Urothelium cell line (cell line): ENCODE measurements at places on chromosomes 11 and 22.

GRCh38 chr22:39176714-39177455, 24.4 kb upstream of the CBX7 start:
- DNase-seq: no peak

DNA sequence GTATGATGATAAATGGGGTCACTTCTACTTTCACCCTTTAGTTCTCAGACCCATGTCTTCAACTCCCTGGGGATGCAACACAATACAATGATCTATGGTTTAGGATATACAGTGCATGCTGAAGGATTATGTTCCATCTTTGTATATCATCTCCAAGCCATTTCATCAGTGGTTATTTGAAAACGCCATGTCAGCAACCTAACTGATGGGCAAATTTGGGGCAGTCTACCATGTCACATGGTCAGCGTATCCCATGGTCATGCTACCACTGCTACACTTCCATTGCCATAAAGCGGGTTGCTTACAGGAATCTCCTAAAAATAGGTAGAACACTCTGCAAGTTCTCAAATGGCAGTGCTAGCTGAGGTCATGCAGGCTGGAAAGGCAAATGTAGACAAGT, 236.5 kb upstream of the ISX start:
- DNase-seq: no peak

- peak; percentile 91 for DNase-seq
Observed at GRCh38 chr22:35477911-35478582, 62.6 kb upstream of the RASD2 start.

DNA sequence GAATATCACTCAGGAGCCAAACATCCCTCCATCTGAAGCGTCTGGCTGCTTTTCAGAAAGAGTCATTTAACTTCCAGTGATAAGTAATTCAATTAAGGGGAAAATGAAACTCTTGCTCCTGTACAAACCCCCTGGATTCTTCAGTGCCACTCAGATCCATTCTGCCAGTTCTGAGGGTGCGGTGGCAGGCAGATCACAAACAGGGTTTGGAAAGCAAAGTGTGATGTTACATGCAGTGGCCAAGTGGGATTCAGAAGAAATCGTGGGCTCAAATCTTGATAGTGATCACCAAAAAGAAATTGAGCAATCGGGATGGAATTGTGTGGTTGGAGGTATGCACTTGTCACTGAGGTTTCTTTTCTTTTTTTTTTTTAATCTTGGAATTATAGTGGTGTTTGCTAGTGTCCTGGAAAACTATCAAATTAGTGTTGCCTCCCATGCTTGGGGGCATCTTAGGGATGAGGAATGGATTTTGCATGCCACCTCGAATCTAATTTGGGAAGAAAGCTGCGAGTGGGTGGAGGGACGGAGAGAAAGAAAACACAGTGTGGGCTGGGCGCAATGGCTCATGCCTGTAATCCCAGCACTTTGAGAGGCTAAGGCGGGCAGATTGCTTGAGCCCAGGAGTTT, 22.5 kb upstream of the RTL6 start:
- DNase-seq: no peak

DNA sequence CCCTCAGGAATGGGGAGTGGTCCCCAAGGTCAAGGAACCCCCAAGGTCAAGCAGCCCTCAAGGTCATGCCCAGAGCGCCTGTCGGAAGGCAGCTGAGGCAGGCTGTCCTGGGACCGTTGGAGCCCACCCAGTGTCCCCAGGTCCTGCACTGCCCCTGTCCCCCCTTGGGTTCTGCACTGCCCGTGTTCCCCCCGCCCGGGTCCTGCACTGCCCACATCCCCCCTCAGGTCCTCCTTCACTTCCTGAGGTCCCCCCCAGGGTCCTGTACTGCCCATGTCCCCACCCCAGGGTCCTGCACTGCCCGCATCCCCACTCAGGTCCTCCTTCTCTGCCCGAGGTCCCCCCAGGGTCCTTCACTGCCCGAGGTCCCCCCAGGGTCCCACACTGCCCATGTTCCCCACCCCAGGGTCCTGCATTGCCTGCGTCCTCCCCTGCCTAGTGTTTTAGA, 1073.0 kb downstream of the BRD1 start:
- no peak for DNase-seq

GRCh38 chr11:105870516-105871113, 151.4 kb downstream of the MSANTD4 start:
- DNase-seq: no peak

GRCh38 chr11:67252831-67253239, 13.4 kb upstream of the GRK2 start:
- DNase-seq: no peak
